ENCODE measurements at places on chromosomes 7 and 10.

DNA sequence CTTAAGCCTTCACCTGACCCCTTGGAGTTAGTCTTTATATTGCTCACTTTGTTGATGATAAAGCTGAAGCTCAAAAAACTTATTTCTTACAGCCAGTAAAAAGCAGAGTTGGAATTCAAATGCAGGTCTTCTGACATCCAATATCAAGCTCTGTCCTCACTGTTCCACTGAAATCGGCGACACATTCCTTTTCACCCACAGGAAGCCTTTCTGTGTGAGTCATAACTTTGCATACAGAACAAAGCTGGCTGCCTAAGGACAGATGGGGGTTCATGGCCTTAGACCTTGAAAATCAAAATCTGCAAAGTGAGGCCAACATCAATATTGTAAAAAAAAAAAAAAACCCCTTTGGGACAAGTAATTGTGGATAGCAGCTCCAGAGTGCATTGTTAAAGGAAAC lies 21.8 kb upstream of the AKR1B1 start:
- DNase-seq, result no peak

GRCh38 chr7:134307320-134307719 lies 9.4 kb downstream of the SLC35B4 start:
- no peak for DNase-seq

DNA sequence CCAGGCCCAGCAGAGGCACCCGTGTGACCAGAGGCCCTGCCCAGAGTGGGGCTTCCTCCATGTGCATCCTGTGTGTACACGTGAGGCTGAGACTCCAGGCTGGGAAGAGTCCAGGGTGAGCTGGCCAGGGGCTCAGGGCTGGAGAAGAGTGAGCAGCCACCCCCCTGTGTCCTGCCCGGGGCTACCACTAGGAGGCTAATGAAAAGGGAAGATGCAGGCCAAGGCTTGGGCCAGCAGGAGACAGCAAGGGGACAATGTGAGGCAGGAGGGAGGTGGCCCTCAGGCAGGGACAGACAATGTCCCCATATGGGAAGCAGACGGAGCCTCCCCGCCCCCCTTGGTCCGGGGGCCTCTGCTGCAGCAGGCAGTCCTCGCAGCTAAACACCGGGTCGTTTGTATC lies 102.0 kb downstream of the HIF1AN start:
- DNase-seq, result no peak

GRCh38 chr10:124032971-124033886 lies 60.2 kb downstream of the CHST15 start:
- DNase-seq, result no peak

DNA sequence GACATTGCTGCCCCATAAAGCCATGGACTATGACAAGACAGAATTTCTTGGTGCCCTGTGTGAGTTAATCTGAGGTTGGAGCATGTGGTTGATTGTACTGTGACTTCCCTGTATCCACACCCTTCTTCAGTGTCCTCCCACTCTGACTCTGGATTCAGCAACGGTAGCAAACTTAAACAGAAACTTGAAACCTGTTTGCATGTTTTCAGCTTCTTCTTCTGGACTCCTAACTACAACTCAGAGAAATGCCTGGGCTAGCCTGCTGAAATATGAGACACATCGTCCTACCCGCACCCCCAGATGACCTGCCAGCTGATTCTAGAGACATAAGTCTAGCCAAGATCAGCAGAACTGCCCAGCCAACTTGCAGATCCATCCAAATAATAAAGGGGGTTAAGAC lies 78.4 kb downstream of the IPMK start:
- no peak for DNase-seq

DNA sequence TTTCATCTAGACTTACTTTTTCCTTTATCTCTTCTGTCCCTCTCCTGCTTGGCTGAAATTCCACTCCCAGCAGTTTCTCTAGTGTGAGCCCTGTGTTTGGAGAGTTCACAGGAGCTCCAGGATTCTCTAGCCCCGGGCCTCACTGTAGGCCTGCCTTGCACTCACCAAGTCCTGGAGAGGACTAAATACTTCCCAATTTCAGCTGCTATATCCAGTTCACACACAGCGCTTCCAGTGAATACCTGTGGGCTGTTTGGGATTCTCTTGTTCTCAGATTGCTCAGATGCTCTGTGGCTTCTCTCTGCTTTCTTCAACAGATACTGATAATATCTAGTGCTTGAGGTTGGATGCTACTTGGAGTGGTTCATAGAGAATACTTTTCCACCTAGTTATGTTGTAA lies 46.0 kb downstream of the MINPP1 start:
- no peak for DNase-seq

DNA sequence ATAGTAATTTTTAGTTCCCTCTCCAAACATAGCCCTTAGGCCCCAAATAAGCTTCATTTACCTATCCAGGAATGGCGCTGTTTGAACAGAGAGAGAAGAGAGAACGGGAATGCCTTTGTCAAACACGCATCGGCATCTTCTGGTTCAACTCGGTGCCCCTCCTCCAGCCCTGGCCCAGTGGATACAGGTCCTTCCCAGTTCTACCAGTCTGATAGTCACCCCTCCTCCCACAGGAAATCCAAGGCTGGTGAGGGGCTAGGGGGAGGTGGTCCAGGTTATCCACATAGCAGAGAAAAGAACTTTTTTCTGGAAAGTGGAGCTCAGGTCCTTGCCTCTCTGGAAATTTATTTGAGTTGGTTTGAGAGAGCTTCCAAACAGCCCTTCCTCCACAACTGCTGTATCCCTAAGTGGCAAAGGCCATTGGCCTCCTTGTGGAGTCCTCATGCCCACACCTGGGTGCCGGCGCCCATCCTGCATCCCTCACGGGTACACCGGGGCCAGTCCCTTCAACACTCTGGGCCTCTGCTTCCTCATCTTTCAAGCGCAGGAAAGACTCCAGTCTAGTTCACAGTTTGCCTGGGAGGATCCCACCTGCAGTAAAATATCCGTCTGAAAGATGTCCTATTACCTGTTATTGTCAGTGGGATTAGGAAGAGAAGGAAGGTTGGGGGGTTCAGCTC lies 287.4 kb downstream of the CELF2 start:
- no peak for DNase-seq

GRCh38 chr10:47282657-47283018 lies 17.4 kb upstream of the GDF10 start:
- DNase-seq, result no peak

GRCh38 chr7:149375234-149376008 lies 85.4 kb downstream of the ZNF777 start:
- DNase-seq, result no peak

- no peak for DNase-seq
Observed at GRCh38 chr7:5610500-5611186, 170.8 kb downstream of the RNF216 start.

GRCh38 chr7:34364130-34364529 lies 293.9 kb upstream of the NPSR1 start:
- DNase-seq, result no peak

GRCh38 chr10:110524859-110525232 lies 27.1 kb downstream of the DUSP5 start:
- DNase-seq, result no peak

DNA sequence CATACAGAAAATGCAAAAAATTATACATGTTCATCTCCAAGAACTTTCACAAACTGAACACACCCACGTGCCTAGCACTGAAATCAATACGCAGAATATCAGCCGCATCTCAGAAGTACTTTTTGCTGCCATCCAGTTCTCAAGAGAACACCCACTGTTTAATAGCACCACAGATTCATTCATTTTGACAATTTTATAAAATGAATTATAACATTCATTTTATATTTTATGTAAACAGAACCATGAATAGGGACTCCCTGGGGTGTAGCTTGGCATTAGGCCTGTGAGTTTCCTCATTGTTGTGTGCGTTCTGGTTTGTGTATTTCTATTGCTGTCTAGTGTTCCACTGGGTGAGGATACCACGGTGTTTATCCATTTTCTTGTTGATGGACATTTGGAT lies 77.3 kb upstream of the PIP4K2A start:
- DNase-seq, result no peak

DNA sequence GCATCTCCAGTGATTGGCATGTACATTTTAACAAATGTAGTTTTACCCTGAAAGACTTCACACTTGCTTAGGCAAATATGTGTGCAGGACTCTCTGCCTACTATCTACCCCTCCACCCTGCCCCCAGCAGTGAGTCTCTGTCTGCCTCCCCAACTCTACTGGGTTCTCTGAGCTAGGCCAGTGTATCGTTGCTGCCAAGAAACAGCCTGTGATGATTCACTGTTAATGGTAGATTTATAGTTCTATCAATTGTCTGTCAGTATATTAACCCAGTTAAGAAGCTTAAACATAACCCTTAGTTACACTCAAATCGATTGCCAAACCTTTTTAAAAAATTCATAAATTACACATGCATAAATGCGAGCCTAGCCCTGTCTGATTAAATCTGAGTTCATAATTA lies 137.0 kb downstream of the SND1 start:
- DNase-seq, result no peak

DNA sequence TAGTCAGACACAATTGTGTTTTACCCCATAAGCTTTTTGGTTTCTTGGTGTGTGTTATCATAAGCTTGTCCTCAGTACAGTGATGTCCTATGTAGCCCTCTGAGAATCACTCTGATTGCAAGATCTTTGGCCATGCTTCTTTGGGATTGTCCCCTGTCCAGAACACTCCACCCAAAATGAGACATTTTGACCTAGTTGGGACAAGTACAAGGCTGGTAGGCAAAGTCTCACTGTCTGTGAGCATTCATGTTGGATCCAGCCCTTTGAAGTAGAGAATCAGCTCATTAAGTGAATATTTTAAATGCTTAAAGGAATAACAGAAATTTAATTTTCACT lies 28.9 kb upstream of the PCGF5 start:
- no peak for DNase-seq

DNA sequence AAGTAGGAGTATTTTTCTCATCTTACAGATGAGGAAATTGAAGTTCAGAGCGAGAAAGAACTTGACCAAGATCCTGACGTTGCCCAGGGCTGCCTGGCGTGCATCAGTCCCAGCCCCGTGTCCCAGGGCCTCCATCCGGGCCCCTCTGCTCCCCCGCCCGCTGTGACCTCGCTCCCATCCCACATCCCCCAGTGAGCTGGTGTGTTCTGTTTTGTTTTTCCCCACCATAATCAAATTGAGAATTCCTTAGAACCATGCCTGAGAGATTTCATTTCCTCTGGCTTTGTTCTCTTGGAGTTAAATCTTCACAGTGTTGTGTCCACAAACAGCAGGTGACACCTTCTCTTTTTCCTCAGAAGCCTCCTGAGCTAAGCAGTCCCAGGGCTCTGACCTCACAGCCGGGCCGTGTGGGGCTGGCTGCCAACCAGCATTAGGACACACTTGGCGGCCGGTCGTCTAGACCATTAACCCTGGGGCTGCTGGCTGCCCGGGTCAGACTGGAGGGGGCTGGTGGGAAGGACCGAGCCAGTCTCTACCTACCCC lies 44.3 kb downstream of the PFKP start:
- DNase-seq, result no peak

- peak; percentile 81 for DNase-seq
Observed at GRCh38 chr10:100009283-100009792, 409 bp downstream of the DNMBP start.

- DNase-seq, result peak; percentile 61
Observed at GRCh38 chr7:29564496-29565223, 1.0 kb downstream of the PRR15 start.
